T47D (cell line): ENCODE measurements at places on chromosomes 12 and 14.

DNA sequence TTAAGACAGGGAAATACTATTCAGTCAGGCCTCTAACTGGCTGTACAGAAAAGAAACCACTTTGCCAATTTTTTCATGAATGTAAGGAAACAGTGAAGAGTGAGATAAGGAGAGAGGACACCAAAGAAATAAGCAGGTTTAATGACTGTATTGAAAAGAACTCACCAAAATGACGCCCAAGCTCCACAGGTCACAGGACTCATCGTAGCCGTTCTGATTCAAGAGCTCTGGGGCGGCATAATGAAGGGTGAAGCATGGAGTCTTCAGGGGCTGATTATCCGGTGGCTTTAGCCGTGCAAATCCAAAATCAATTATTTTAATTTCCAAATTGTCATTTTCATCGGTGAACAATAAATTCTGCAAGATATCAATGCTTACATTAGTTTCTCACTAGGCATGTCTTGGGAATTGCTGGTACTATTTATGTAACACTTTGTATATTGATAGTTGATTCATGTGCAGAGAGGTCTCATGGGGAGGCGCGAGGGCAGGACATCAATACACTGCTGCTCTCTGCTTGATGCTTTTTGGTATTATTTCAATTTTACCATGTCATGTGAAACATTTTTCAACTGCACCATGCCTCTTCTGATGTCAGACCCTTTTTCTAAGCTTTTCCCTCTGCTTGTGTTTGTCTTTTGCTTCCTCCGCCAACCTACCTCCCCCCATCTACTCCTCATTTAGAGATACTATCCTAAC is 74.2 kb upstream of the TTC7B start:
- DNase-seq: no peak

GRCh38 chr12:91327131-91327530 is 144.5 kb upstream of the DCN start:
- no peak for DNase-seq

DNA sequence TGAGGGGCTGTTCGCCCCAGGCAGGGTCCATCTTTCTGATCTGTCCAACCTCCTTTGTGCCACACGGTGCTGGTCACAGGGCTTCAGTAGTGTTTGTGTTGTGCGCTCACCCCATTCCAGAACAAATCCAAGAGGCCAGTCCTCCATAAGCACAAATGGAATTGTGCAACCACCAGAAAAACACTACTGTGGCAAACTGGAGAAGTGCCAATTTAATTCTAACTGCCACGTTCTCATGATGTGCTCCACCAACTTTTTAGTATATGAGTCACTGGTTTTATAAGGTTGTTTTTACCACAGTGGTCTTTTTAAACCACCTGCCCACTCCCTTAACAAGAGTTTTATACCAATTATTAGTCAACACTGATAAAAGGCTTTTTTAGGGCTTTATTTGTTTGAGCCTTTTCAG is 380.2 kb downstream of the NAV3 start:
- peak; percentile 10 for DNase-seq

GRCh38 chr14:74988131-74988530 is 14.6 kb upstream of the EIF2B2 start:
- no peak for DNase-seq

- DNase-seq: no peak
Measured at GRCh38 chr14:91501951-91502930, 7.9 kb downstream of the PPP4R3A start.

GRCh38 chr12:18066666-18067065 is 23.3 kb downstream of the RERGL start:
- DNase-seq: no peak

GRCh38 chr14:39140170-39140569 is 26.0 kb downstream of the GEMIN2 start:
- no peak for DNase-seq

DNA sequence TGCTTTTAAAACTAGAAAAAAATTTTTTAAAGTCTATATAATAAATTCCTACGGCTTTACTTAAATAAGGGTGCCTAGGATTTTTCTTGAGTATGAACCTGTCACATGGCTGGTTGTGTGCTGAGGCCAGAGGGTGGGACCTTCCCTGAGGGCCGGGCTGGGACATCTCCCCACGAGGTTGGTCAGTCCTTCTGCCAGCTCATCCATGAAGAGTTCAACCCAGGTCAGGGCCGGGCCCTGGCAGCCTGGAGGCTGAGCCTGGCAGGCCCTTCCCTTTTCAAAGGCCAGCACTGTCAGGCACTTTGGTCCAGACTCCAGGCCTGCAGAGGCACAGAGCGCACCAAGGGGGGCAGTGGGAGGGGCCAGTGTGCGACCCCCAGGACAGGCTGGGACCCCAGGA is 31.7 kb downstream of the TNFAIP2 start:
- no peak for DNase-seq

DNA sequence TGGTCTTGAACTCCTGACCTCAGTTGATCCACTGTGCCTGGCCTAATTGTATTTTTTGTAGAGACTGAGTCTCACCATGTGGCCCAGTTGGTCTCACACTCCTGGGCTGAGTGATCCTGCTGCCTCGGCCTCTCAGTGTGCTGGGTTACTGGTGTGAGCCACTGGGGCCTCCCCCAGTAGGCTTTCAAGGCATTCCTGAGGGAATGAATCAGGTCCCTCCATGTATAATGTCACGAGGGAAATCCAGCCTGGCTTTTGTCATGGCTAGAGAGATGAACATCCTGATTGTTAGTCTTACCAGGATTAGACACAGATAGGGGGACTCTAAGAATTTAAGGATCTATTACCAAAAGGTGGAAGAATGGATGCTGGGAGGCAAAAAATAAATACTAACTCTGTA is 51.9 kb downstream of the CPSF2 start:
- DNase-seq: no peak

DNA sequence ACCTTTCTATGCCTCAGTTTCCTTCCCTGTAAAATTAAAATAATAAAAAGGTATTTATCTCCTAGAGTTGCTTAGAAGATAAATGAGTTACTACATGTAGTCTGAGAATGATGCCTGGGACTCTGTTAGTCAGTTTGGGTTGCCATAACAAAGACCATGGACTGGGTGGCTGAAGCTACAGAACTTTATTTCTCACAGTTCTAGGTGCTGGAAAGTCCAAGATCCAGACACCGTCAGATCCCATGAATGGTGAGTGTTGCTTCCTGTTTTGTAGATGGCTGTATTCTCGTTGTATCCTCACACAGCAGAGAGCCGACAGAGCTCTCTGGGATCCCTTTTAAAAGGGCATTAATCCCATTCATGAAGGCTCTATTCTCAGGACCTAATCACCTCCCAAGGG is 64.0 kb upstream of the LTA4H start:
- DNase-seq: no peak

- no peak for DNase-seq
Measured at GRCh38 chr12:31407562-31407961, 81.6 kb upstream of the SINHCAF start.

GRCh38 chr12:52590021-52590420 is 11.2 kb downstream of the KRT72 start:
- no peak for DNase-seq

DNA sequence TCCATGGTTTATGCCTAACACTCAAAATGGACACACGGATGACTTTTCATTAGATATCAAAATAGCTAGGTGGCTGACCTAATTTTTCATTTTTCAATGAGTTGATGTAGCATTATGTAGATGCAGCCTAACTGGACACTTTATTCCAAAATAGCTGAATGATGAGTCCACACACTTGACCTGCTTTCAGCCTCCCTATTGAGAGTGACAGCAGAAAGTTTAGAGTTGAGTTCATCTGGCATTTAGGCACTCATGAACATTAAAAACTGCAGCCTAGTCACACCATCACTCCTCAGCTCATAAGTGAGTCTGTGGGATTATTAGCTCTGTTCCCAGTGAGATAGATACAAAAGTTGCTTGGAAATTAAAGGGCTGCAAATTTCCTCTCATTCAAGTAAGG is 307.3 kb upstream of the PRKD1 start:
- no peak for DNase-seq

DNA sequence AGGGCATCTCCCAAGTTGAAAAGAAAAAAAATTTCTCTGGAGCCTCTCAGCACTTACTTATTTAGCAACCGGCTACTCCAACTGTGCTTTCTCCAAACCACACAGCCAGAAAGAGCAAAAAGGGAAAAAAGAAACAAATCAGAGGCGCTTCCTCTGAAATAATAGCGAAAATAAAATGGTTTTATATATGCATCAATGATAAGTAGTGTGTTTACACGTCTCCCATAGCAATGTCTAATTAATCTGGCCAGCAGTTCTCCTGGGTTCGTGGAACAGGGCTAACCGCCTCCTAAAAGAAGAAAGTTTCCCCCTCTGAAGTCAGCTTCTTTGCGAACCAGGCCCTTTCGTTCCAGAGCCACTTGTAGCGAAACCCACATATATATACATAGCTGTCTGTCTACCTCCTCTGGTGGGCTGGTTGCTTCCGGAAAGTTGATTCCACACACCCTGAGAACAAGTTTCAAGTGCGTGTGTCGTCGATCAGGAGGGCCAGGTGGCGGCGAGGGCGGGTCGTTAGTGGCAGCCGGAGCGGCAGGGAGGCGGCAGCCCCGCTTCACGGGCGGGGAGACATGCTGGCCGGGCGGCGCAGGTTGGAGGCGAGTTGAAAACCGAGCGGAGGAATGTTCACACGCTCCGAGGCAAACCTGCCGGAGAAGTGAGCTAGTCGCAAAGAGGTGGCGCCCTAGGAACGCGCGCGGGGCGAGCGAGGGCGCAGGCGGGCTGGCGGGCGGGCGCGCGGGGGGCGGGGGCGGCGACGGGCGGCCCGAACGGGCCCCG is 2.7 kb downstream of the PTHLH start:
- DNase-seq: peak; percentile 80

GRCh38 chr12:66514581-66514980 is 164.3 kb downstream of the GRIP1 start:
- DNase-seq: no peak

GRCh38 chr14:73468828-73469375 is 10.6 kb upstream of the NUMB start:
- DNase-seq: no peak

GRCh38 chr14:55430024-55430690 is 10.3 kb downstream of the TBPL2 start:
- peak; percentile 79 for DNase-seq

GRCh38 chr14:103684871-103685270 is 30.4 kb downstream of the XRCC3 start:
- DNase-seq: no peak

- no peak for DNase-seq
Measured at GRCh38 chr12:120483621-120484020, 12.3 kb upstream of the DYNLL1 start.

GRCh38 chr12:110373425-110373824 is 30.1 kb downstream of the ANAPC7 start:
- no peak for DNase-seq

DNA sequence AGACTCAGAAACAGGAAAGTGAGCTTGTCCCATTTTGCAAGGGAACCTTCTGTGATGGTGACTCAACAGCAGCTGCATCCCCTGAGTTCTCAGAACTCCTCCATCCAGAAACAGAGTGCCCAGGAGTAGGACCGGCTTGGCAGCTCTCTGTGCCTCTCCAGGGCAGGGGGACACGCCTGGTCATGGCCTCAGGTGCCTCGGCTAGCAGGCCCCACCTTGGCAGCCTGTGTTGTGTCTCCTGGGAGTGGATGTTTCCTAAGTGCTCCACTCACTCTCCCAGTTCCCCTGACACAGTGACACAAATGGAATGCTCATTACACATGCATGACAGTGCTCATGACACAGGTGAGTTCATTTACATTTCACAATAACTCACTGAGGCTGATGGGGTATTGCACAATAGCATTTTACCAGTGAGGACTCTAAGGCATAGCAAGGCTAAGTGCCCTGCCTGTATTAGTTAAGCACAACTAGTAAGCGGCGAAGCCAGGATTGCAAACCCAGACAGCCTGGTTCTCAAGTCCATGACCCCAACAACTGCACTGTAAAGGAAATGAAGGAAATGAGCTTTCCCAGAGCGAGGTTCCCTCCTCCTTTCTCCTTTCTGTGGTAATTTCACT is 47.4 kb downstream of the CALM1 start:
- peak; percentile 45 for DNase-seq

GRCh38 chr12:68159681-68160304 is at the start of gene IFNG:
IFNG (minus strand) TSS chr12:68159740; CDS start chr12:68159615, 125 bp downstream.
- DNase-seq: no peak

- DNase-seq: no peak
Measured at GRCh38 chr12:30462249-30462648, 233.4 kb downstream of the IPO8 start.

GRCh38 chr12:57564178-57564740 is 14.4 kb downstream of the KIF5A start:
- DNase-seq: no peak

GRCh38 chr12:115670869-115671268 is 606.6 kb downstream of the MED13L start:
- DNase-seq: no peak

- DNase-seq: no peak
Measured at GRCh38 chr12:21971344-21971743, 30.1 kb upstream of the ABCC9 start.

GRCh38 chr14:94560291-94560665 is 964 bp upstream of the SERPINA4 start:
- DNase-seq: no peak

- no peak for DNase-seq
Measured at GRCh38 chr12:64255249-64255648, 33.2 kb upstream of the KICS2 start.

DNA sequence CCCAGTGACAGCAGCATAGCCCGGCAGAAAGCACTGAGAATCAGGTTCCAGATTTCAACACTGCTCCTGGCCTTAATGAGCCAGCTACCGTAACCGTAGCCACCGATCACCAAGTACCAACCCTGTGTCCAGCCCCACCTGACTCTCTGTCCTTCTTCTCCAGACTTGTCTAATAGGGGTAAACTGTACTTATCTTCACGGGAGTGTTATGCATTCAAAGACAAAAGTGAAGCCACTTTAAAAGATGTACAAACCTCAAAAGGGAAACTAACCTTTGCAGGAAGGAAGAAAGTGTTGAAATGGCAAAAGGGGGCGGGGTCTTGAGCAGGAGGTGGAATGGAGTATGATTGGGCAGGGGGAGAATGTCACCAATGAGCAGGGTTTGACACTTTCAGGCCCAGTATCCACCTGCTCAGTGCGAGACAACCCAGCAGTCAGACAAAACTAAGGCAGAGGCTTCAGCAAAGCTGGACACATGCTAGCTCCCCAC is 226.1 kb downstream of the CHST11 start:
- DNase-seq: no peak

- DNase-seq: no peak
Measured at GRCh38 chr14:94394581-94395207, 6.3 kb upstream of the SERPINA1 start.

DNA sequence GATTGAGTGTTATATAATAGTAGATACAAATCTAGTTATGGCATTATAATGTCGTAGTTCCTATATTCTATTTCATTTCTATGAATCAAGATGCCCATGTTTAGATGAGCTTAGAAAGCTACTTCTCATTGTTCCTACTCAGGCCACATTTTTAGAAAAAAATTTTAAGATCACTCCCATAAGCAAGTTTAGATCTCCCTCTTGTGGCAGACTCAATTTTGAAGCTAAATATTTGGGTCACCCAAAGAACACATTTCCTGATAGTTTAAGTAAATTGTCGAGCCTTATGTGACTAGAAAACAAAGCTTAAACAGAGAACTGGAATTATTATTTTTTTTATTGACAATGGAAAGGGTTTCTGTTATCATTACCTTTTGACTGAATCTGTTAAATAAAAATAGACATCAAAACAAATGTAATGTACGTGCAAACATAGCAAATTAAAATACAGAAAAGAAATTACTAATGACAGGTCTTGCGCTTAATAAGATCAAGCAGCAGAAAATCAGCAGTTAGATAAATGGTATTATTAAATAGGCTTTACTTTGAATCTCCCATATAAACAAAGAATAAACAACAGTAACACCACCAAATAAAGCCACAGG is 180.2 kb downstream of the ACSS3 start:
- no peak for DNase-seq

GRCh38 chr12:162467-163307 is 51.3 kb downstream of the SLC6A12 start:
- no peak for DNase-seq
